ENCODE measurements at places on chromosomes 5 and 9.

- DNase-seq: peak; percentile 22
Measured at GRCh38 chr5:58871648-58872242, 288.9 kb downstream of the RAB3C start.

- DNase-seq: no peak
Measured at GRCh38 chr9:25442526-25442925, 235.7 kb downstream of the TUSC1 start.

- DNase-seq: no peak
Measured at GRCh38 chr5:139468421-139468931, 2.3 kb upstream of the SMIM33 start.

- DNase-seq: peak; percentile 26
Measured at GRCh38 chr5:168578538-168579487, at the start of gene PANK3. Gene PANK3, minus strand, starts transcription at chr5:168579368. Its CDS starts 85 bp downstream, at chr5:168579283.

DNA sequence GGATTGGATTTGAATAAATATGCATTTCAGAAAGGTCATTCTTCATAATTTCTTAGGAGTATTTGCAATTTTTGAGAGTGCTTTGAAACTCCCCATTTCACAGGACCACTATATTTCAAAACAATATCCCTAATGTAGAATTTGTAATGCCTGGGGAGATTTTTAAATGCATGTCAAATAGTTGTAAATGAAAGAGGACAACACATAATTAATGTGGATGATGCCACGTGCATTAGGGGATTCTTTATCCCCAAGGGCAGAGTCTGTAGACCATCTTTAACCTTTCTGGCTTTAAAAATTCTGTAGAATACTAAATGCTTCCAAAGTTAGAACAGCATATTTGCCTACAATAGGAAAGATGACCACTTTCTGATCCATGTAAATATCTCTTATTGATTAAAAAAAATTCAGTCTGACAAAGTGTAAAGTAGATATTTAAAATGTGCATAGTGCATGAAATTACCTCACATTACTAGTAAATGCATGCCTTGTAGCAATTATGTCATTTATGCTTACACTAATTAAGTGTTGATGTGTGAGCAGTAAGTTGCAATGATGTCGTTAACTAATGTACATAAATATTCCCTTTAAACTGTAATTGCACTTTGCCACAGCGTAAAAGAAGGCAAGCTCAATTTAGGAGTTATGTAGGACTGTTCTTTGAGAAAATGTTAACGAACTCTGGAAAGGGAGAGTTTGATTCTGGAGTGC, 416.1 kb downstream of the PSAT1 start:
- DNase-seq: no peak
